ENCODE measurements at places on chromosomes 16 and 17.

DNA sequence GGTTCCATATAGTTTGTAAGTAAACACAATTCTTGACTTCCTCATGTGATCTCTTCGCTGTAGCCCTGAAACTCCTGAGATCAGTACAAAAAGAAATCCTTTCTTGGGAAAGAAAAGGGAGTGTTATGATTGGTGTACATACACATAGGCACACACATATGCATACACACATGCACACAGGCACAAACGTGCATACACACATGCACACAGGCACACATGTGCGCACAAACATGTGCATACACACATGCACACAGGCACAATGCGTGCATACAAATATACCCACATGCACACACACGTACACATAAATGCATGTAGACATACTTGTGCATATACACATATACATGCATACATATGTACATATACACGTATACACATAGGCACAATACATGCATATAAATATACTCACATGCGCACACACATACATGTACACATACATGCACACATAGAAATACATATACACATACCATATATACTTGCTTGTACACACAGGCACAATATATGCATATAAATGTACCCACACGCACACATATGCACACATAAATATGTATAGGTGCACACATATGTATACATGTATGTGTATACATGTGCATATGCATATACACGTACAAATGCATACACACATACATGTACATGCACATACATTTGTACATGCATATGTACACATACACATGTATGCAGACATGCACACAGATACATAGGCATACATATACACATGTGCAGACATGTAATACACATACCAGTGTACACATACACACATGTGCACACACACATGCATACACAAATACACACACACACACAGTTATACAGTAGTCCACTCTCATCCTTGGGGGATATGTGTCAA is 26.4 kb downstream of the CMIP start:
- no peak for DNase-seq

DNA sequence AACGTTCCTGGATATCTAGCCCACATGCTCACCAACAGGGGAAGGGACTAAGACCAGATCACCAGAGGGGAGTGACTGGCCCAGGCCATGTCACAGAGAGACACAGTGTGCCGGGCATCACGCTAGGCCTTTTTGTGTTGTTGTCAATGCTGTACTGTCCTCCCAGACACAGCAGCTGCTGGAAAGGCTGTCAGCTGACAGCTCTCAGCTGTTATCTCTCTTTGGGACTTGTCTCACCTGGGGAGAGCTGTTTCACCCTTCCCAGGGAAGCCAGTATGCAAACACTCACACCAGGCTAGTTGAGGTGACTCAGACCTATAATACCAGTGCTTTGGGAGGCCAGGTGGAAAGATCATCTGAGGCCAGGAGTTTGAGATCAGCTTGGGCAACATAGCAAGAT is 19.4 kb downstream of the UNC45B start:
- DNase-seq: no peak

- no peak for DNase-seq
These were observed 3.5 kb downstream of the SLC16A3 start for GRCh38 chr17:82232322-82232820.

DNA sequence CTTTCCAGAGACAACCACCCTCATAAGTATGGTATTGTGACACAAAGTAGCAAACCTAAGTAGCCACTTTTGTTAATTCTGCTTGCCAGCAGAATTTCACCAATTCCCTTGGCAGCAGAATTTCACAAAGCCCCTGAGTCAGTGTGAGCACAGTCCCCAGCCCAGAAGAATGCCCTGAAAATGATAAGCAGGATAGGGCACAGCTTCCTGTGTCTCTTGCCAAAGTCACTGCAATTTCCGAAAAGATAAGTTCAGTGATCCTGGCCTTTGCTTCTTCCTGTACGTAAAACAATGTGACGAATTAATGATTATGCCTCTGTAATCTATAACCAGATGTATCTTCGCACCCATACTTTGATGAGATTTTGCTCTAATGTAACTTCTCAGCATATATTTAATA is 16.0 kb upstream of the WIPF2 start:
- DNase-seq: no peak

- DNase-seq: no peak
These were observed 16.6 kb upstream of the CCL8 start for GRCh38 chr17:34302636-34303035.
